ENCODE measurements at places on chromosomes 6 and 20.

DNA sequence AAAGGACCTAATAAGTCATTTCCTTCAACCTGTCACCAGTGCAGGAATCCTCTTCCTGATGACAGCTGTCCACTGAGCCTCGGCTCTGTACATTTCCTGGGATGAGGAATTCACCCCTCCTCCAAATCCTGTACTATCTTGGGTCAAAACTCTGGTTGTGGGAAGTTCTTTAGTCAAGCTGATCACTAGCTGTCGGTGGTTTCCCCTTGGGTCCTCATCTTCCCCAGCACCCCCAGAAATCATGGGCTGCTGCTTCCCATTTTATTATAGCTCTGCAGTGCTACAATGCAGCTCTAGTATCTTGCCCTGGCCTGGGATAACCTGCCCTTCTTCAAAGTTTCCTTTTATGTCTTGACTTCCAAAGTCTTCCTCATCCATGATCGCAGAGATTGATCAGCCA, 14.6 kb upstream of the ADA start:
- DNase-seq: no peak

- peak; percentile 59 for DNase-seq
These were observed 62.6 kb downstream of the BACH2 start for GRCh38 chr6:90233994-90234393.

GRCh38 chr20:25270829-25271251, 23.0 kb downstream of the PYGB start:
- DNase-seq: no peak

DNA sequence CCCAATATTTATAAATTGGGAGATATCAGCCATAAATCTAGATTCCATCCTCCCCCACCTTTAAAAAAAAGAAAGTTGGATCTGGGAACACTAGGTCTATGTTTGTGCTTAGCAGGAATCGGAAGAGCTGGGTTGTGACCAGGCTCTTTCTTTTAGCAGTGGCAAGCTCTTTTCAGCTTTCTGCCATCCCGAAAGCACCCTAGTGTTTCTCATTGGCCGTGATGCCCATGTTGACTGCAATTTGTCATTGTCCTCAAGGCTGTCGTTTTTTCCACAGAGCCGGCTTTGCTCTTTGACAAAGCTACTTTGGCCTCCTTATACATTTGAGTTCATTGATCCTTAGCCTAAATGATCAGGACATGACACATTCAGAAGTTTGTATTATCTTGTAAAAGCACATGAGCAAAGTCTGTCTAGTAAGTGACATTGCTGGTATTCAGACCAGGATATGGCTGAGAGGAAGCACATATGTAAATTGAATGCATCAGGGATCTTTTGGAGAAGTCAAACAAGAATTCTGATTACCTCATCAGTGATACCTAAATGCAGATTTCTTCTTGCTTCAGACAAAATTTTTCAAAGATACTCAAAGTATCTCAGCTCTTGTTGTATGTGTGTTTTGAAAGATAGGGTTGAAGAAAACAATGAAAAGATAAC, 50.1 kb downstream of the CARMIL1 start:
- no peak for DNase-seq

GRCh38 chr6:165308926-165309731, at the start of gene C6orf118:
TSS of gene C6orf118 (minus strand) at chr6:165309605. CDS start at chr6:165309586, 19 bp downstream.
- no peak for DNase-seq

DNA sequence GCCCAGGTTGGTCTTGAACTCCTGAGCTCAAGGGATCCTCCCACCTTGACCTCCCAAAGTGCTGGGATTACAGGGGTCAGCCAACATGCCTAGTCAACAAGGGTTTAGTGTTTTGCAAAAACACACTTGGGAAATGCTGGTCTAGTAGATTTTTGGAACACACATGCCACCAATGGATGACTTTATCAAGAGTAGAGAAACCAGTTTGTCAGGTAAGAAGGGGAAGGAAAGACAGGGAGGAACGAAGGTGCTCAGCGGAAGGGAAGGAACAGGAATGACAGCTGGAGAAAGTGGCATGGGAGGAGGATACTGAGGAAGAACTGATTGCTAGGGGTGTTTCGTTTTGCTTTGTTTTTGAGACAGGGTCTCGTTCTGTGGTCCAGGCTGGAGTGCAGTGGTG, 15.6 kb upstream of the SEC63 start:
- no peak for DNase-seq

- DNase-seq: no peak
These were observed 1.4 kb downstream of the ZNF512B start for GRCh38 chr20:63968136-63968927.

- no peak for DNase-seq
These were observed 679.7 kb upstream of the ID4 start for GRCh38 chr6:19157486-19157885.

DNA sequence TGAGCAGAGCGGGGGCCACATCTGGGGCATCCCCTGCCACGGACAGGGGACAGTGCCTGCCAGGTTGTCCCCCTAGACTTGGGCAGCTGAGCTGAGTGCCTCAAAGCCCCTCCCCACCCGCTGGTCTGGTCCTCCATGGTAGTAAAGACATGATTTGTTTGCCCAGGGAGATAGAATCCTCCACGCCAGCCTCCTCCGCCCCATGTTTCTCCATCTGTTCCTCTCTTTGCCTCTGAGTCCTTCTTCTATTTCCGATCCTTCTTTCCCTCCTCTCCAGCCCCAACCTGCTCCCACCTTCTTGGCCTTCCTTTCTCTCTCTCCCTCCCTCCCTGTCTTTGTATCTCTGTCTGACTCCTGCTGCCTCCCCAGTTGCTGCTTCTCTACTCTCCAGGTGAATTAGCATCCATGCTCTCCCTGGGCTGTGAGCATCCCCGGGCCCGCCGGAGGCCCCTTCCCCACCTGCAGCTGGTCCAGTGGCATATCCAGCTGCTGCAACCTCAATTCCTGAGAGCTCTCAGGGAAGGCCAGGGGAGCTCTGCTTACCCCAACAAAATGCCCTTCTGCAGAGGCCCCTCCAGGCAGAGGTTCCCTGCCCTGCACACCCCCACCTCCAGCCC, 45.8 kb downstream of the CPNE5 start:
- no peak for DNase-seq

DNA sequence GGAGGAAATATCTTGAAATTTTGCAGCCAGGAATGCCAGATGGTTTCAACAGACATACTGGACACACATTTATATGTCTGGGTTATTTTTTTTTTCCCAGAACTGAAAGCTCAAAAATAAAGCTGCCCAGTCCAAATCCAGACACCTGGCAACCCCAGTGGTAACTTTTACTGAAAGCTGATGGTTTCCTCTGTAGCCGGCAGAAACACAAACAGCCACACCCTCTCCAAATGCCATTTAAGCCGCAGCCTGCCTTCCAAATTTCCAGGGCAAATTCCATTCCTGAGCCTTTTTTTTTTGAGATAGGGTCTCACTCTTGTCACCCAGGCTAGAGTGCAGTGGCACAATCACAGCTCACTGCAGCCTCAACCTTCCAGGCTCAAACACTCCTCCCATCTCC, 6.5 kb upstream of the PREX1 start:
- no peak for DNase-seq

DNA sequence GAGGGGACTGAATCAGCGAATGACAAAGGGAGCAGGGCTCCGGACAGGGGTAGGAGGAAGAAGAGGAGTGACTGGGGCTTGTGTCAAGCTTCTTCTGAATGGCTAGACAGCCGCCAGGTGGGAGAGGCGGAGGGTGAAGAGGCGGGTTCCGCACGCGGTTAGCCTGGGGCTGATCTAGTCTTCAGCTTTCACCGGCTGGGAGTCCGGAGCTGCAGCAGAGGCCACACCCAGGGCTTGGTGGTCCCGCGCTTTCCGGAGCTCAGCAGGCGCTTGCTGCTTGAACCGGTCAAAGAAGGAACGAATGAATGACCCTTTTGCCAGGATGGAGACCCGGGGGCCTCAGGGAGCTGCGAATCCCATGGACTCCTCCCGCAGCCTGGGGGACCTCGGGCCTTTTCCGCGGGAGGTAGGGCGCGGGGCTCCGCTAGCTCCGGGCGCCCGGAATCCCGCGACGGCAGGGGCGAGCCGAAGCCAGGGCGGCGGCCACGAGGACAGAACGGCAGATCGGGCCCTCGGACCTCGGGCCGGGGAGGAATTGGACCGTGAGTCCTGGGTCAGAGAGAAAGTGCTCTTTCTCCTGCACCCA, at the start of gene C6orf141:
Gene C6orf141 (plus strand): TSS at position 177 of the 586 bp plus-strand sequence. CDS start 125 bp downstream, at position 302.
- DNase-seq: peak; percentile 17

- no peak for DNase-seq
These were observed 47.9 kb upstream of the DDR1 start for GRCh38 chr6:30836431-30836866.

DNA sequence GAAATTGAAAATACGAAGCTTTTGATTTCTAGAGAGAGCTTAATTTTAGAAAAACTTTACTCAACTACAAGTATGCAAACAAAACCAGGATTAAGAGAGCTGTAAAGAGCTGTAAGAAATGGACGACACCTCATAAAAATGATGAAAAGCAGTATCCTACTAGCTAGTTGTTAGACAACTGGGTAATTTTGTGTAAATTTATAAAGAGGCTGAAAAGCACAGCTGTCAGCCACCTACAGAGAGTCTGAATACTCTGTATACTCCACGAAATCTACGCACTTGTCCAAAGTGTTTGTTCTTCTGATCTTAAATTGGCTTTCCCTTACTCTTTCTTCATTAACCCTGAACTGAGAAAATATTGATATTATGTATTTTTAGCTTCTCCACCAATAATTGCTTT, 808.4 kb upstream of the EPHA7 start:
- DNase-seq: no peak

DNA sequence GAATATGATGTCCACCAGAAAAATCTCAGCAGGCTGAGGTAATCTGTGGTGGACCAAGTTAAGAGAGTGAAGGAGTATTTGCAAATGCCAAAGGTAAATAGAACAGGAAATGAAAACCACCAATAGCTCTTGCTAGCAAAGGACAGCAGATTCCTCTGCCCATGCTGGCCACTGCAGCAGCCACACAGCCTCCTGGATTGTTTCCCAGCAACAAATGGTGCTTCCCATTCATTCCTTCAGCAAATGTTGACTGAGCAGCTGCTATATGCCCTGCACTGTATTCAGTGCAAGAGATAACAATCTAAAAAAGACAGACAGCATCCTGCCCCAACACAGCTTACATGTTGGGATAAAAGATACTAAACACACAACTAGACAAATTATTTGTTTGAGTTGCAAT, 11.0 kb downstream of the ROS1 start:
- DNase-seq: no peak

DNA sequence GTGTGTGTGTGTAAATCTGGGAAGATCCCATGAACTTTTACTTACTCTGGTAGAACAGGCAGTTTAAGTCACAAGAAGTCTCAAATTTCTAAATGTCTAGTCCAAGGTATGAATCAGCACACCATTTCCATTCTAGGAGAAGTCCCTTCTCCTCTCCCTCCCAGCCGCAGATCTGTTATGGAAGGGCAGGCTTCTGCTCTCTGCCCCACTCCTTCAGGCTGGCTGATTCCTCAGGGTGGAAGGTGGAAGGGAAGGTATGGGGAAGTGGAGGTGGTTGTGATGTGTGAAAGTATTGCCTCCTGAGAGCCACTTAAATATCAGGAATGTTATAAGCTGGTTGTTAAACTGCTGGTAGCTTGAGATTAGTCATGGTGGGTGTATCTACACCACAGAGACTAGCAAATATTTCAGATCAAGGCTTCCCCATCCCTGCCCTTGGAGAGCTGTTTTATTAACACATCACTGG, 44.5 kb upstream of the LAMA4 start:
- no peak for DNase-seq

GRCh38 chr6:36793913-36794712, 45.1 kb downstream of the CPNE5 start:
- DNase-seq: no peak

- no peak for DNase-seq
These were observed 833.5 kb downstream of the DHX35 start for GRCh38 chr20:39795401-39796272.
